Cortex of kidney (tissue), 1 donor: ENCODE measurements at places on chromosomes 16 and 17.

GRCh38 chr17:54860617-54861470, 39.8 kb upstream of the TOM1L1 start:
- DNase-seq, result no peak

- DNase-seq, result no peak
These were observed 1287.8 kb upstream of the CDH8 start for GRCh38 chr16:63323722-63324705.

- no peak for DNase-seq
These were observed 50.8 kb downstream of the TOM1L2 start for GRCh38 chr17:17921192-17922069.

GRCh38 chr16:54128629-54129234, 157.9 kb downstream of the IRX3 start:
- DNase-seq, result no peak

- no peak for DNase-seq
These were observed 15.1 kb upstream of the BAHCC1 start for GRCh38 chr17:81380131-81380530.
